Spleen (tissue), 13 donors: ENCODE measurements at places on chromosomes 13 and 19. TPM values are rescaled to one million over a fixed set of nuclear protein-coding genes. Genes with fewer than 3 reads are reported as not detected.

- peaks cover 68% of the 10 kb centered on the region for H3K36me3 ChIP-seq
- no peak overlapping the region for H3K27ac ChIP-seq
- DNase-seq, result no peak
- H3K27me3 ChIP-seq, result no peaks in the 10 kb centered on the region
Observed at GRCh38 chr19:47152205-47152604, 21.6 kb downstream of the SAE1 start.

DNA sequence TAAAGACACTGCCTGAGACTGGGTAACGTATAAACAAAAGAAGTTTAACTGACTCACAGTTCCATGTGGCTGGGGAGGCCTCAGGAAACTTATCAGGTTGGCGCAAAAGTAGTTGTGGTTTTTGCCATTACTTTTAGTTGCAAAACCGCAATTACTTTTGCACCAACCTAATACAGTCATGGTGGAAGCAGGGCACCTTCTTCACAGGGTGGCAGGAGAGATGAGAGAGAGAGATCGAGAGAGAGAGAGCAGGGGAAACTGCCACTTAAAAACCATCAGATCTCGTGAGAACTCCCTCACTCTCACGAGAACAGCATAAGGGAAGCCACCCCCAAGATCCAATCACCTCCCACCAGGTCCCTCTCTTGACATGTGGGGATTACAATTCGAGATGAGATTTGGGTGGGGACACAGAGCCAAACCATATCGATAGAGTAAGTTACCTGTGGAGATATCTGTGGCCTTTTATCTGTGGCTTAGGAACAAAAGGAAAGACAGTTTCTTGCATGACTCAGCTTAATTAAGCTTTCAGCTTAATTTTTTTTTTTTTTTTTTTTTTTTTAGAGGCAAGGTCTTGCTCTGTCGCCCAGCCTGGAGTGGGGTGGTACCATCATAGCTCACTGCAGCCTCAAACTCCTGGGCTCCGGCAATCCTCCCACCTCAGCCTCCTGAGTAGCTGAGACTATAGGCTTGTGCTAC lies 7.6 kb upstream of the CABP5 start:
- H3K27me3 ChIP-seq, result no peaks in the 10 kb centered on the region
- H3K36me3 ChIP-seq, result peaks cover 34% of the 10 kb centered on the region
- H3K4me1 ChIP-seq, result no peaks in the 10 kb centered on the region
- DNase-seq, result no peak
- no peak overlapping the region for H3K27ac ChIP-seq

DNA sequence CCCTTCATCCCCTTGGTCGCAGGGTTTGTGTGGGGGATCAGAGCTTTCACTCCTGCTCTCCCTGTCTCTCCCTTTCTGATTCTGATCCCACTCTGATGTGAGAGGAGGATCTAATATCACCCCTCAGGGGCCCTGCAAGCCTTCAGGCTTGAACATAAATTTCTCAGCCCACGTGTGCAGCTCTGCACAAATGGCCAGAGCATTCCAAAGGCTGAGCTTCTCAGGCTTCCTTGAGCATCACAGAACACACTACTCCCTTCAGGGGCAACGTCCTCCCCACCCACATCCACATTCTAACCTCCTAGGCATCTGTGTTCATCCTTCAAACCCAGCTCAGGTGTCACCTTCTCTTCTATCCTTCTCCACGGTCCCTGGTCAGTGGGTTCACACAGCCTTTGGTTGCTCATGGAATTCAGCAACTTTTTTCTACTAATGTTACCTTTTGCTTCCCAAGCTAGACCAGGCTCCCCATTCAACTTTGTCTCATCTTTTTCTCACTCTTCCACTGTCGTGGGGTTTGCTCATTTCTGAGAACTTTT lies 24.4 kb upstream of the DOCK9 start:
- no peak overlapping the region for H3K4me3 ChIP-seq
- DNase-seq, result no peak
- H3K27ac ChIP-seq, result no peak overlapping the region

DNA sequence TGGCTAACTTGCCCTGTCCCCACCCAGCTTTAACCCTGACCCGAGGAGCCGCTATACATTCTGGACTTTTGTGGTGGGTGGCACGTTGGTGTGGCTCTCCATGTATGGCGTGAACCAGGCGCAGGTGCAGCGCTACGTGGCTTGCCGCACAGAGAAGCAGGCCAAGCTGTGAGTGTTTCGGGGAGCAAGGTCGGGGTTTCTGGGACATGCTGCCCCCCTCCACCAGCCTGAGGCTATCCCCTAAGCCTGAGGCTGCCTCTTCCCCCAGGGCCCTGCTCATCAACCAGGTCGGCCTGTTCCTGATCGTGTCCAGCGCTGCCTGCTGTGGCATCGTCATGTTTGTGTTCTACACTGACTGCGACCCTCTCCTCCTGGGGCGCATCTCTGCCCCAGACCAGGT lies 6.0 kb downstream of the SLC5A5 start:
- H3K27me3 ChIP-seq, result no peaks in the 10 kb centered on the region
- H3K36me3 ChIP-seq, result no peaks in the 10 kb centered on the region
- H3K27ac ChIP-seq, result no peak overlapping the region
- H3K4me1 ChIP-seq, result peaks cover 8% of the 10 kb centered on the region
- no peak for DNase-seq

ODAD3 gene
- 0.39 TPM for total RNA-seq

MEF2B gene
- total RNA-seq, result 6.3 TPM
